SIG-M5 (cell line): ENCODE measurements at places on chromosomes 2 and 18.

DNA sequence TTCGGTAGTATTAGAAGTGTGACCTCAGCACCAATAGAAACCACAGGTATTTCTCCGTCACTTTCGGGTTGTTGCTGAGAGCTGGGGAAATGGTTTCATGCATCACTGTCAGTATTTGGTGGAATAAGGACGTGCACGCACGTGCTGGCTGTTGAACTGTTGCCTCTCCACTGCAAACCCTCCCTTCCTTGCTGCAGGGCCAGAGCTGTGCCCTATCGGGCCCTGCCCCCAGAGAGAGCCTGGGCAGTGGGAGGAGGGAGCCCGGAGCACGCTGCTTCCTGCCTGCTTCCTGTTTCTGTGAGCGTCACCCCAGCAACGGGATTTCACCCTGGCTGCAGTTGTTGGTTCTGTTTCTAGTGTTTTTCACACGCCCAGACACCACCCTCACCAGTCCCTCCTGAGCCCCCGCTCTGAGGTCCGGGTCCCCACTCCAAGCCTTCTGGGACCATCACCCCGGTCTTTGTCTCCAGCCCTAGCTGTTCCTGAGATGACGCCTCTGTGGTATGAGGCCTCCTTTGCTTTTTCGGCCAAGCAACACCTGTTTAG, 47.4 kb downstream of the LRRFIP1 start:
- DNase-seq = peak; percentile 21

DNA sequence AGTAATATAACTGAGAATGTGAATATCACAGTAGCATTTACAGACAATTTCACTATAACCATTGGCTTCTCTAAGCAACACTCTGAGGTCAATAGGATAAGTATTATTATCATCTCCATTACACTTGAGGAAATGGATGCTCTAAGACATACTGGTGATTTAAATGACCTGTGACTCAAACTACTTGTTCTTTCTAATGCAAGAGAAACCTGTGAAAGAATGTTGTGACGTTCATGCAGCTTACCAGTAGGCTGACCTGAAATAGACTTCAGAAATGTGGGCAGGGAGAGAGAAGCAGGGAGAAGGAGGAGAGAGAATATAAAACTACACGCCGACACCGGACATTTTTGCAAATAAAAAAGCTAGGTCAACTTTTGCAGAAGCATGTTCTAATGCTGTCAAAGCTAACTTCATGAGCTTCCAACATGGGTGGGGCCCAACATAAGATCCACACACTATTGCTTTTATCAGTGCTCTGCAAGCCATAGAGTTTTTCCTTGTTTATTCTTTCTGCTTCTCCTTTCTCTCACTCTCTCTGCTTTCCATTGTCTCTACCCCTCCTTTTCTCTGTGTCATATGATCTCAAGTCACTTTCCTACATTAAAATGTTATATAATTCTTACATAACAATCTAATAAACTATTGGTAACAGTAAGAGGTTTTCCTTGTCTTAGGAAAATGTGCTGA, 217.6 kb upstream of the FN1 start:
- DNase-seq = no peak

DNA sequence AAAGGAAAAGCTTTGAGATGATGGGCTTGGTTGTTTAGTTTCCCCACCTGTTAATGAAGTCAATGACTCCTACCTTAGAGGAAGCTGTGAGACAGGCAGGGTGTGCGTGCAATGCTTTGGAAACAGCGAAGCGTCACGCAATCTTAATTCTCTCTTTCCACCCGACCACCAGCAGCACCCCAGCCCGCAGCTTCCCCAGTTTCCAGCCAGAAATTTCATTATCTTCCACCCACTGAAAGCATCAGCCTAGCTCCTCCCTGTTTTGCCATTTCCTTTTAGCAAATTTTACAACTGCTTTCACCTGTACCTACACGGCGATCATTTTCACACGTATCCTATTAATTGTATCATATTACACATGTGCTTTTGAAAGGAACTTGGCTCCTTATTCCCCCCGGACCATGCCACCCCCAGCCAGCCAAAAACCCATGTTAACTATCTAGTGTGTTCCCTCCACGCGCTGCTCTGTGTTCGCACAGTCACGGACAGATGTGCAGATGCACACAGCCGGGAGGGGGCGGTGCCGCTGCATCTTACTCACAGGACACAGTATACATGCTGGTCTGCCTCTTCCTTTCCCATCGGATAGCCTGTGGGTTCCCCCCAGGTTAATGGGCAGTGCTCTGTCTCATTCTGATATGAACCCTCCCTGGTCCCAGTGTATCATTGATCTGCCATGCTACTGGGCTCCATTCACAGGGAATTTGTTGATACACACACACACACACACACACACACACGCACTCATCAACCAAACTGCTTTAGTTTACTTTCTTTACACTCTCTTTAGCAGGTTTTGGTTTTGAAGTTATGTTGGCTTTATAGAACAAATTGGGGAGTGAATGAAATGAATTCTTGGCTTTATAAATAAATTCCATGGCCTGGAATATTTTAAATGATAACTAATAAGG, 22.4 kb downstream of the CYP27C1 start:
- peak; percentile 3 for DNase-seq

GRCh38 chr2:236177604-236177966, 9.4 kb upstream of the GBX2 start:
- DNase-seq = no peak

DNA sequence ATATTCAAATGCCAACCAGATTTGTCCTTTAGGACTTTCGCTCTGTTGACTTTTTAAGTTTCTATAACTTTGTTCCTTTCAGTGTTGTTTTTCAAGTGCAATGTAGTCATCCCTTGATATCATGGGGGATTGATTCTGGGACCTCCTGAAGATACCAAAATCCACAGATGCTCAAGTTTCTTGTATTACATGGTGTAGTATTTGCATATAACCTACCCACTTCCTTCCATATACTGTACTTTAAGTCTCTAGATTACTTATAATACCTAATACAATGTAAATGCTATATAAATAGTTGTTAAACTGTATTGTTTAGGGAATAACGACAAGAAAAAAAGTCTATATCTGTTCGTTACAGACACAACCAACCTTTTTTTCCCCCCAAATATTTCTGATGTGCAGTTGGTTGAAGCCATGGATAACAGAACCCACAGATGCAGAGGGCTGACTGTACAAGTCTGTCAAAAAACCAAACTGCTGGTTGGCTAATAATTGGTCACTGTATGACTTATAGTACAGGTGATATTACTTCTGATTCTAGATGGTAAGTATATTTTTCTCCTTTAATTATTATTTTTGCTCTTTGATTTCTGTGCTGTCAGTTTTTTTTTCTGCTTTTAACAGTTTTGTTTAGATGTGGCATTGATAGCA, 201.7 kb upstream of the STON1 start:
- DNase-seq = no peak

GRCh38 chr2:188600536-188601210, 309.0 kb downstream of the GULP1 start:
- no peak for DNase-seq
